Upper lobe of left lung (tissue), 6 donors: ENCODE measurements at places on chromosomes 4 and X.

DNA sequence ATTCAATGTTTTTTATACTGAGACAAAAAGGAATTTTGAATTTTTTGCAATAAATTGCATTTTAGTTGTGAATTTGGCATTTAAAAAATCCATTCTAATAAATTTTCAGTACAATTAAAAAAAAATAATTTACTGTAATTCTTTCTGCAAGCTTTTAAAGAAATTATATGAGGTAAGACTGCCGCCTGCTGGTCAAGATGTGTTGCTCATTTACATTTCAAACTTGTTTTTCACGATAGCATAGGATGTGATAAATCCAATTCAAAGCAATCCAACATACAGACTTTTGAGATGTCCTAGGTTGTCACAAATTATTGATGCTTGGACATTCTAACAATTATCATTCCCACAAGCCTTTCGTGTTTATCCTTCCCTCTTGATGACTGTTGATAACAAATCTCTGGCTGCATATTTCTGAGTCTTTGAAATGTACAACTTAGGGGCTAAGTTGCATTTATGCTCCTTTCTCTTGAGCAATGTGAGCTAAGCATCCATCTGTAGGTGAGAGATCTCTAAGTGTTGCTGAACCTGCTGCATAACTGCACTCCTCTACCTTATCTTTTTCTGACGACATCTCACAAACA is 21.7 kb upstream of the MFAP3L start:
- DNase-seq, result peak; percentile 37

GRCh38 chr4:141757287-141757686 is 120.9 kb downstream of the IL15 start:
- no peak for DNase-seq

DNA sequence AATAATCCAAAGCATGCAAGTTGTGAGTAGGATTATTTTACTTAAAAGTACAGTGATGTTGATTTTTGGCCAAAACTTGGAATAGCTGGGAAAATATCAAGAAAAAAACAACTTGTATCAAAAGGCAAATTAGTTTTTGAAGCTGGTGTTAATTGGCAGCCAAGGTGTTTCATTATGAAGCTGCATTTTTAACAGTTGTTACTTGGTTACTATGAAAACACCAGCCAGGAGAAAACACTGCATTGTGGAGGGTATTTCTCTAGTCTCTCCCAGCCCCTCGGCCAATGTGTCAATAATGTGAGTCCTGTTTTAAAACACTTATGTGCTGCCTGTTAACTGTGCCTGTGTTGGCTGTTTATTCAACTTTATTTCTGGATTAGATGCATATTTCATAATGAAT is 733.4 kb downstream of the ADGRL3 start:
- DNase-seq, result no peak

GRCh38 chr4:124025428-124025827 is 628.8 kb downstream of the SPRY1 start:
- DNase-seq, result no peak

GRCh38 chr4:20086067-20086798 is 165.5 kb upstream of the SLIT2 start:
- no peak for DNase-seq

- DNase-seq, result no peak
Observed at GRCh38 chrX:40933706-40934425, 151.4 kb upstream of the USP9X start.

DNA sequence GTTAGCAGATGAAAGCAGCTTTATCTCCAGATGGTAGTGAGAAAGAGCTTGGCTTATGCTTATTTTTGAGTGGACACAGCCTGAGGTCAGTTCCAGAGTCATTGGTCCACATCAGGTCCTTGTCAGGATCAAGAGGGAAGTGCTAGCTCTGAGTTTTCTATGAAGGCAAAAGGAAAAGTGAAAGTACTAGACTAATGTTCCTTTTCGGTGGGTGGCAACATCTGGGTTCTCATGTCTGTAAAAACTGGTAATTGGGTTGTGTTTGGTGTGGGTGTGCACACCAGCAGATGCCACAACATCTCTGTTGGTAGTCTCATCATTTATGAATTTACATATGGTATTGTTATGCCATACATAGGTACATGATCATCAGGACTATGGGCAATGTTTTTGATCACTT is 210.5 kb downstream of the PWWP3B start:
- no peak for DNase-seq

DNA sequence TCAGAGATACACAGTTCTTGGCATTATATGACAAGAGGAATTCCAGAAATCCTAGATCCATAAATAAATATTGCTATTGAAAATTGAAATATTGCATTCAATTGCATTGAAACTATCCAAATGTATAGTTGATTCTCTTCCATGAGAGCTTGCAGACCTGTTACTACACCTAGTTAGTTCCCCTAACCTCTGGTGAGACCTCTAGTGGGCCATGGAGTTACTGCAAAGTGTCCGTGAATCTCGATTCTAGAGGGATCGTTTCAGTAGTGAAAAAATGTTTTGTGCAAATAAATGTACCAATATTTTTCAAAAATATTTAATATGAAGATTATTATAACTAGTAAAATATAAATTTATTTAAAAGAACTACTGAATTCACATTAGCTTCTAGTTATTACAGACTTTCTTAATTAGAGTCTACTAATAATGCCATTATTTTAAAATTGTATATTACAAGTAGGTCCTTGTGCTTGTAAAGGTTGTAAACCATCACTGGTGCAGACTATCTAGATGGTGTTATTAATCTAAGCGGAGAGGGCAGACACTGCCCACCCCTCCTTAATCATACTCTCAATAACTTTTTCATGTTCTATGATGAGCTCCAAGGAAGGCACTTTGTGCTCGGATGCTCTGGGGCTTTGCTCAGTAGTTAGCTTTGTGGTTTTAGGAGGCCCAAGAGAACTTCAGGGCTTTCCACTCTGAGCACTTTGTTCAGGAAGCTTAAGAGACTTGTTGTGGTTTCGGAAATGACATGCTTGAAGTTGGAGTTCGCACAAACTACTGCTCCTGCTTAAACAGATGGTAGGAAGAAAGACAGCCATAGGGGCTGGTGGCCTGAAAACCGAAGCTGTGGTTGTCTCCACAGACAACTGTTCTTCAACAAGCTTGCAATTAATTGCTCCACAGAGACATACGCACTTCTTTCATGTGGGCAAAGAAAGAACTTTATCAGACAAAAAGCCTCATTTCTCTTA is 42.8 kb downstream of the IL21 start:
- DNase-seq, result no peak

- DNase-seq, result peak; percentile 25
Observed at GRCh38 chr4:75907966-75908365, 5.7 kb upstream of the PPEF2 start.

- no peak for DNase-seq
Observed at GRCh38 chrX:100609591-100609990, 24.9 kb downstream of the TNMD start.

DNA sequence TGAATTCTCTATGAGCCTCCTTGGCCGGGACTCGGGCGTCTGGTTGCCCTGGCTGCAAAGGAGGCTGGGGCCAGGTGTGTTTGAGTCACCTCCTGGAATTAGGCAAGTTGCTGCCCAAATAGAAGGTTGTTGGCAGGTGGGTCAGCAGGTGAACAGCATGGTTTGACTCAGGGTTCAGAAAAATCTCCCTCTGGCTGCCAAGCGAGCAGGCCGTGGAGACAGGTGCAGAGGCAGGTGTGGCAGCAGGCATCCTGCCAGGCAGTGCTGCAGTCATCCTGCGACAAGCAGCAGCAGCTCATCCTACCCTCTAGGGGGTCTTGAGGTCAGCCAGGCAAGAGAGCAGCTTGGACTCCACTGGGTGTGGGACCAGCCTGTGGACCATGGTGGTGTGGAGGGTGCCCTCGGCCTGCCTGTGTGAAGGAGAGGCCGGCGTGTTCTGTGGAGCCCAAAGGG is 8.2 kb downstream of the MSANTD1 start:
- peak; percentile 41 for DNase-seq

DNA sequence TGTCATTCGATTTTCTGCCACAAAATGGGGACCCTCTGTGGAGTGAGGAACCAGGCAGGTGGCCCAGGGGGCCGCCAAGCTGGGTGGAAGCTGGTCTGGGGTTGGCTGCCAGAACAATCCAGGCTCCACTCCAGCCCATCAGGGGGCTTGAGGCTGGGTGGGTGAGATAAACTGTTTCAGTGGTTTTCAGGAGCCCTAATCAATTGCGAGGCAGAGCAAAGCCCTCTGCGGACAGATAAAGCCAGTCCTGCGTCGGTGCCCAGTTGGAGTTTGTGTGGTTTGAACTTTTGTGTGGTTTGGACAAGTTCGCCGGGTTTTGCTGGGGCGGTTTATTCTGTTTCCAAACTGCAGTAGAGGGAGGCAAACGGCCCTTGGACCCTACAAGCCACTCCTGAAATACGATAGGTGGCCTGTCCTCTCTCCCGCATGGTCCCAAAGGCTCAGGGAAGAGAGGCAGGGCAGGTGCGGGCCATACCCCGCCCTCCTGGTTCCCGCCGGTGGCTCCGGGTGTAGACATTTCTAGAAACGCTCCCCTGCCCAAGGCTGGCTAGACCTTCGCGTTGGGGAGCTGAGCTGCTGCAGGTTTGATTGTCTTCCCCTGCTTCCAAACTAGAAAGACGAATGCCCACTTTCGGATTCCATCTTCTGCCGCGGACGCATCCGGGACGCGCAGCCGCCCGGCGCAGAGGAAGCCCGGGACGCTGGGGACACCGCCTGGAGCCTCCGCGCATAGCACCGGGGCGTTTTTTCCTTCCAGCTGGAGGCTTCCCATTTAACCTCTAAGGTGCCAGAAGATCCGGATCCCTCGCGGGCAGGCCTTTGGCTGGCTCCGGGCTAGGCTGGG is 169.0 kb upstream of the BCOR start:
- DNase-seq, result peak; percentile 68

DNA sequence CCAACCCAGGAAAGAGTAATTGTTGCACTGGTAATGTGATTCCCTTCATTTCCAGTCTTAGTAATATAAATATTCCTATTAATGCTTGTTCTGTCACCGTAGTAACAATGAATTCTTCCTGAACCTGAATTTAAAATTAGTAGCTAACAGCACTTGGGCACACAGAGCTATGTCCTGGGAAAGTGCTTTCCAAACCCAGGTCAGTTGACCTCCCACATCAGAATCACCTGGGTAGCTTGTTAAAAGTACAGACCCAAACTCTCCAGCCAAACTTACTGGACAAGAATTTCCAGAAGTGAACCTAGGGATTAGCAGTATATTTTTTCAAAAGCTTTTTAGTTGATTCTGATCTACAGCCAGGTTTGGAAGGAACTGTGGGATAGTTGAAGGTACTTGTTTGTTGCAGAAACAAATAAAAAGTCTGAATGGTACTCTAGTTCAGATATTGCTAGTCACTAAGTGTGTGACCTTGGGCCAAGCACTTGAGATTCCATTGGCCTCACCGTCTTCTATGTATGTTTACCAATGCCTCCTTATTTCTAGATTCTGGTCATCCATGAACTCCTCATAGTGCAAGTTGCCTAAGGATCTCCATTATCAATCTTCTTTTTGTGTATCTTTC is 192.9 kb upstream of the CNKSR2 start:
- no peak for DNase-seq

GRCh38 chr4:95979961-95980876 is 140.3 kb downstream of the PDHA2 start:
- DNase-seq, result peak; percentile 54

- no peak for DNase-seq
Observed at GRCh38 chrX:56343664-56344063, 111.5 kb downstream of the KLF8 start.

DNA sequence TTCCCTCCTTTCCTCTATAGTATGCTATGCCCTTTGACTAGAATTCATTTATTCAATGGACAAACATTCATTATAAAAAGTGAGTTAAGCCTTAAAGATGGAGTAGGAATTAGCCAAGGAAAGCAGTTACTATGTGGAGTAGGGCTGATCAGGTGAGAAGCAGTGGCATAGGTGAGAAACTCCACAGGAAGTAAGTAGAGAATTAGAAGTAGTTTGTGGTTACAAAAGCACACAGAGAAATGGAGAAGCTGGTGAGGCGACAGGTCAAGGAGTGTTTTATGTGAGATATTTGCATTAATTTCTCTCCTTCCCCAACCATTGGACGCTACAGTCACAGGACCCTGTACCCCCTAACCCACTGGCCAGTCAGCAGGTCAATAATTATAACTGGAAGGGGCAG is 30.6 kb downstream of the SETD7 start:
- no peak for DNase-seq

DNA sequence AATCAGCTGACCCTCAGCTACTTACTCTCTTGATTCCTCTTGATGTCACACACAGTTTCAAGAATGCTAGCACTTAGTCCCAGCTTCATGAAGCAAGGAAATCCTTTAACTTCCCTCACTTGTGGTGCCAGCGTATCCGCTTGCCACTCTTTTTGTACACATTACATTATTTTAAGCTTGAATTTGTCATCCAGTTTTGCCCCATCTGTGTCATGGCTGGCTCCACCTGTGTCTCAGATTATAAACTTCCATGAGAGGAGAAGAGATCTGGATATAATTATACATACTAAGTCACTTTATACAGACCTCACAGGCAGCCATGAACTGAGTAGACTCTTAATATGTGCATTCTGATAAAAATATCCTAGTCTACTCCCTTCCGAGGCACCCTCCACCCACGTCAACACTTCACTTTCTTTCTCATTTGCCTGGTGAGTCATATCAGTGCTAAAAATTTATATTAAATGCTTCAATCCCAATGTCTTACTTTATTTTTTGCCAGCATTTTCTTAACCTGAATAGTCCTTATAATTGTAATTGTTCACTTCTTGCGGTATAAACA is 35.1 kb downstream of the GABRA2 start:
- DNase-seq, result no peak

GRCh38 chrX:134460862-134461220 is 876 bp downstream of the HPRT1 start:
- DNase-seq, result no peak

GRCh38 chr4:17335371-17335770 is 176.5 kb downstream of the QDPR start:
- DNase-seq, result no peak

DNA sequence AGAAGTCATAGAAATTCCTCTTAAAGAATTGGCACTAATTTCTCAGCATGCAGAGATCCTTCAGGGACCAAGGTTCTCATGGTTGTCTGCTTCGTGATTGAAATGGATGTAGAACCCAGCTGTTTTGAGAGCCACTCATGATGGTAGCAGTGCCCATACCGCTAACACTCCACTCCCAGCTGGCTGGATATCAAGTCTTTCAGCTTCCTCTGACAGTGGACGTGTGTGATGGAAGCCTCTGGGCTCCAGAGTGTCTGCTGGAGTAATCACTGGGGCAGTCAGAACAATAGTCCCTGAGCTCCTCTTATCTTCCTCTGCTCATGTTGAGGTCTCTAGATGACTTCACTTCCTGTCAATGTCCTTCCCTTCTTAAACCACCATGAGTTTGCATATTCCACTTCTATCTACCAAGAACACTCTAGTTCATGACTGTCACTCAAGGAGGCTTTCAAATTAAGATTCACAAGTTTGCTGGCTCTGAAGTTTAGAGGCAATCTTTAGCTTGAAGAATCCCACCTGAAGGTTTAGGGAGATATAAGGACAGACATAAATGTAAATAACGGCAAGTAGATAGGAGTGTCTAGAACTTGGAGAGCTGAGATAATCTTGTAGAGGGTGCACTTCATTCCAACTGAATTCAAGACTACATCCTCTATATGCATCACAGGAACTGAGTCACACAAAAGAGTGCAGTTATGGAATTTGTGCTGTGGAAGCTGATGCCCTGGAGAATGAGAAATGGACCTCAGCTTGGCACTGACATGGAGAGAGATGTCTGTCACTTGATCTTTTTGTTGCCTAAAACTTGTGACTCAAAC is 64.5 kb upstream of the WDR1 start:
- DNase-seq, result no peak

- no peak for DNase-seq
Observed at GRCh38 chr4:40731792-40732245, 17.9 kb upstream of the NSUN7 start.
